ENCODE measurements at places on chromosomes 1 and 21.
A peak's percentile ranks its signal among the peaks of the same experiment; 100 is the strongest.

- DNase-seq = no peak
These were observed 96.7 kb downstream of the ABCA4 start for GRCh38 chr1:94024104-94024792.

GRCh38 chr1:113226148-113226547 lies 153.2 kb downstream of the LRIG2 start:
- DNase-seq = no peak

DNA sequence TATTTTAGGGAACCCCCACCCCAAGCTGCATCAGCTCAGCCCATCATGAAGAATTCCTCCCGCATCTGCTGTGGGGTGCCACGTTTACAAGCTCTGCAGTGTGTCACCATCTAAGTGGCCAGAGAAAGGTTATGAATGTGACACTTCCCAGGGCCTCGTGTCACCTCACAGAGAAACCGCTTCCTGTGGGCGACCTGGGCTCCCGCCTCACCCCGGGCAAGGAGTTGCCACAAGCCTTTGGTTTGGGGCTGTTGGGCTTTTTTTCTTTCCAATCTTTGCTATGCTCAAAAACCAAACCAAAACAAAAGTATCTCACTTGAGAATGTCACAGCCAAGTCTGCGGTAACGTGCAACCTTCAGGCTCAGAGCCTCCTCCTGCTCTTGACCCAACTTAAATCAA lies 82.1 kb upstream of the ARHGEF16 start:
- DNase-seq = no peak

- no peak for DNase-seq
These were observed 694.6 kb downstream of the USP25 start for GRCh38 chr21:16424331-16424751.

GRCh38 chr1:168092566-168093355 lies 44.0 kb downstream of the GPR161 start:
- DNase-seq = no peak

- peak; percentile 48 for DNase-seq
These were observed 10.9 kb upstream of the EDN2 start for GRCh38 chr1:41495210-41495948.

DNA sequence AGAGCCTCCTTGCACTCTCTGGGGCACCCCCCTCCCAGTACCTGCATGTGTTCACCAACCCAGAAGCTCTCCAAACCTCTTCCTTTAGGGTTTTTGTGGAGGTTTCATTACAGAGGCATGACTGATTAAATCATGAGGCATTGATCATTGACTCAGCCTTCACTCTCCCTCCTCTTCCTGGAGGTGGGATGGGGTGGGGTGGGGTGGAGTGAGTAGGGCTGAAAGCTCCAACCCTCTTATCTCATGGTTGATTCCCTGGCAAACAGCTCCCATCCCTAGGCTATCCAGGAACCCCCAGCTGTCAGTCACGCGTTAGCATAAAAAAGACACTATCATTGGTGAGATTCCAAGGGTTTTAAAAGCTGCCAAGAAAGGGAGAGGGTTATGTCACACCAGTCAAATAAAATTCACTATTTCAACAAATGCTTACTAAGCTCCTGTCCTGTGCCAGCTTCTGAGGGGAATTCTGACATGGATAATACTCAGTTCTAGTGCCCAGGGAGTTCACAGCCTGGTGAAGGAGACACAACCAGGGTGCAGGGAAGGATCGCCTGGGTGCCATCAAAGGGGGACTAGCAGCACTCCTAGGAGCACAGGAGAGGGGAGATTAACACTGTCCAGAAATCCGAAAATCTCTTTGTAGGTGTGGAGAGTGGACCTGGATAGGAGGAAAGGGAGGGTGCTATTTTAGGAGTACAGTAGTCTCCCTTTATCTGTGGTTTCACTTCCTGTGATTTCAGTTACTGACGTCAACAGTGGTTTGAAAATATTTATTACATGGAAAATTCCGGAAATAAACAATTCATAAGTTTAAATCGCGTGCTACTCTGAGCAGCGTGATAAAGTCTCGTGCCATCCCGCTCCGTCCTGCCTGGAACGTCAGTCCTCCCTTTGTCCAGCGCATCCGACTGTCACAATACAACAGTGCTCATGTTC lies 6.8 kb upstream of the IL24 start:
- DNase-seq = no peak

Data from heart left ventricle (tissue), 16 donors.